Activated CD8-positive, alpha-beta memory T cell treated with anti-CD3 and anti-CD28 coated beads, Interleukin-2, amount 50 U/mL, for 4 hours (primary cell): ENCODE measurements at places on chromosomes 2 and 18.

- DNase-seq: no peak
These were observed 178.3 kb upstream of the CRIM1 start for GRCh38 chr2:36177282-36177681.

- DNase-seq: no peak
These were observed 252.1 kb downstream of the ZNF521 start for GRCh38 chr18:25099895-25100294.

DNA sequence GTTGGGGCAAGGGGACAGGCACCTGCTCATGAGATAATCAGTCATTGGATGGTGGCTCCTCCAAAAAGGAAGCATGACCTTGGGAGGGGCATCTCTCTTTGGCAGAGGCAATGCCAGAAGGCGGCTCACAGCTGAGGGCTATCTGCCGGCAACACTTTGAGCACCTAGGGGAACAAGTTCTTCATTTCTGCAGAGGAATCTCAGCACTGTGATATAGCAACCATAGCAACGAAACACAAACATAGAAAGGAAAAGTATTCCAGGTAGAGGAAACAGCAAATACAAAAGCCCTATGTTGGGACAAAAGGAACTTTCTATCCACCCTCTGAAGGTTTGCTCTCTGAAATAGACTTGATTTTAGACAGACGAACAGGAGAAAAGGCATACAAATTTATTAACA, 89.1 kb upstream of the NEDD4L start:
- DNase-seq: no peak

DNA sequence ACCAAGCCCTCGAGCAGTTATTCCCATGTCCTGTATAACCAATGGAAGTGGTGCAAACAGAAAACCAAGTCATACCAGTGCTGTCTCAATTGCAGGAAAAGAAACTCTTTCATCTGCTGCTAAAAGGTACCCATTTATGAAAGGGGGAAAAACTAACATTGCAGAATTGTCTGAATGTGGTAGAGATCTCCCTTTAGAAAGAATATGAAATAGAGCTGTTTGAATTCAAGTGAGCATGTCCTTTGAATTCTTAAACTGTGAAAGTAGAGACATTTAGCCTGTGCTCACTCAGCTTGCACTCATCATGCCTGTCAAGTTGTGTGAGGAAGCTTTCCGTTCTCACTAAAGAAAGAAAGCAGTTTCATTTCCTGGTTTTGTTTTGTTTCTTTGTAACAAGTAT, 87.4 kb downstream of the EML4 start:
- no peak for DNase-seq

DNA sequence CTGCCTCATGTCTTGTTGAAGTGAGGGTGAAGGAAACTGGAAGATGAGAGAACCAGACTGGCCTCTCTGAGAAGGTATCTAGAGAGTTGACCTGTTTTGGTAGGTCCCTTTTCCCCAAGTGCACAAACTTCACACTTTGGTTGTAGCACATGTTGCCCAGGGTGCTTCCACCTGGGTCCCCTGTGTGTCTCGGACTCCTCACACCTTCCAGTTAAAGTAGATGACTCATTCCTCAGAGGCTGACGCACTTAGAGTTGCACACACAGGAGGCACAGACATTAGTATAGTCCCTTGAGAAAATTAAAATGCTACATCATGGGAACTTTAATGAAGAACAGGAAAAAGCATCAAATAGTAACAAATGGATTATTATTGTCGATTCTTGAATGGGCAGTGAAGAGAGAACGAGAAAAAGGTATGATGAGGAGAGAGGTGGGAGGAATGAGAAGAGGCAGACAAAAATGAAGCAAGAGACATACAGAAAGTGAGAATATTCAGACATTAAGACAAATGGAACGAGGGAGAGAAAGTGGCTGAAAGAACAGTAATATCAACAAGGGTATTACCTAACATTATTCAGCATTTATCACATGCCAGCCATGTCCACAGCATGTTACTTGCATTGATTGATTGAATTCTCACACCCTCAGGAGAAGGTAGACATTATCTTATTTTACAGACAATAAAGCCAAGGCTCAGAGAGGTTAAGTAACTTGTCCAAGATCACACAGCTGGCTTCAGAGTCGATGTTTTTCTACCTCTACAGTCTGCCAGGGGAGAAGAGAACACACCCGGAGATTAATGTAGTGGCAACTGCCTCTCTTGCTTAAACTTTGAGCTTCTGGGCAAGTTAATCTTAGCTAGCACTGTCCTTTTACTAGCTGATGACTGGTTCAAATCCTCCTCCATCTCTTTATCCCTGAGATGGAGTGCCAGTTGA, 68.6 kb downstream of the FHOD3 start:
- no peak for DNase-seq
